ENCODE measurements at places on chromosomes 12 and 14. TPM values are rescaled to one million over a fixed set of nuclear protein-coding genes. Genes with fewer than 3 reads are reported as not detected.

The AMIGO2 gene
- 0.46 TPM for polyA plus RNA-seq

The JAG2 gene
- polyA plus RNA-seq = 2.1 TPM

The PLEKHD1 gene
- polyA plus RNA-seq = 0.06 TPM

The CCDC196 gene
- 0.54 TPM for polyA plus RNA-seq

The ESPL1 gene
- polyA plus RNA-seq = 4.2 TPM

The PIANP gene
- polyA plus RNA-seq = 2.0 TPM

The RPL10L gene
- polyA plus RNA-seq = 3.2 TPM

The NKX2-8 gene
- not detected for polyA plus RNA-seq

The CDCA3 gene
- polyA plus RNA-seq = 8.6 TPM

The PRKCH gene
- 16.2 TPM for polyA plus RNA-seq

The MYF6 gene
- polyA plus RNA-seq = not detected

The FOXN4 gene
- not detected for polyA plus RNA-seq

The GNG2 gene
- polyA plus RNA-seq = 9.5 TPM

The ASB2 gene
- polyA plus RNA-seq = 1.2 TPM

The GSC gene
- not detected for polyA plus RNA-seq

The TXNRD1 gene
- polyA plus RNA-seq = 89.2 TPM

The ACVRL1 gene
- 83.6 TPM for polyA plus RNA-seq

The KRT73 gene
- not detected for polyA plus RNA-seq

The GPR135 gene
- not detected for polyA plus RNA-seq

The OTOGL gene
- polyA plus RNA-seq = not detected

The TPPP2 gene
- 0.36 TPM for polyA plus RNA-seq

The FAM186B gene
- polyA plus RNA-seq = not detected

The INSM2 gene
- not detected for polyA plus RNA-seq

The ALDH1L2 gene
- 0.60 TPM for polyA plus RNA-seq

The SMIM41 gene
- polyA plus RNA-seq = not detected

The SPTB gene
- 0.60 TPM for polyA plus RNA-seq

The B4GALNT3 gene
- 12.0 TPM for polyA plus RNA-seq

The METTL1 gene
- 10.2 TPM for polyA plus RNA-seq

The SMCO2 gene
- not detected for polyA plus RNA-seq

The RNASE7 gene
- 0.10 TPM for polyA plus RNA-seq

The OTX2 gene
- polyA plus RNA-seq = not detected

The TCP11L2 gene
- polyA plus RNA-seq = 9.3 TPM

The SEL1L gene
- 6.2 TPM for polyA plus RNA-seq

The MMP19 gene
- polyA plus RNA-seq = 2.1 TPM

The REM2 gene
- polyA plus RNA-seq = 0.60 TPM

The ANG gene
- polyA plus RNA-seq = 28.3 TPM

The HOXC9 gene
- not detected for polyA plus RNA-seq

The SYT1 gene
- polyA plus RNA-seq = not detected

The DHRS4 gene
- 71.1 TPM for polyA plus RNA-seq

The TCL1A gene
- polyA plus RNA-seq = 99.5 TPM

The TMPRSS12 gene
- polyA plus RNA-seq = not detected

The CD163L1 gene
- 49.0 TPM for polyA plus RNA-seq

The CFAP54 gene
- not detected for polyA plus RNA-seq

The GLIPR1L2 gene
- not detected for polyA plus RNA-seq

The AACS gene
- polyA plus RNA-seq = 19.2 TPM

The CDH24 gene
- 0.46 TPM for polyA plus RNA-seq
